ENCODE measurements at places on chromosomes 13 and 19. TPM values are rescaled to one million over a fixed set of nuclear protein-coding genes. Genes with fewer than 3 reads are reported as not detected.

GRCh38 chr19:12933287-12934072 is at the start of gene FARSA:
FARSA (minus strand) TSS chr19:12933711; CDS start chr19:12933696, 15 bp downstream.
- peak; percentile 88 for DNase-seq

DNA sequence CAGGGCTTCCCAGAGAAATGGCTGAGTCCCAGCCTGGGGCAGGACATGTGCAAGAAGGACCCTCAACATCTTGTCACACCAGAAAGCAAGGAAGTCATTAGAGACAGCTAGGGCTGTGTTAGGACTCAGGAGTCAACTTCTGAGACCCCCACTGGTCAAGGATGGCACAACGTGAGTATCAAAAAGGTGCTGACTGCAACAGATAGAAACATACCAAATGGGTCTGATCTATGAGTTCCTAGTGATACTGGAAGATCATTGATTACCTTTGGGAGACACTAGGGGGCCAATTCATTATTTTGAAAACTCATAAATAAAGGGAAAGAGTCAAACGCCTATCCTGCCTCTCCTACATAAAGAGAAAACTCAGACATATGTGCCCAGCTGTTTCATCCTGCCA is 73.5 kb upstream of the GJB6 start:
- DNase-seq, result no peak

GRCh38 chr19:29804493-29804892 is 7.3 kb upstream of the CCNE1 start:
- no peak for DNase-seq

DNA sequence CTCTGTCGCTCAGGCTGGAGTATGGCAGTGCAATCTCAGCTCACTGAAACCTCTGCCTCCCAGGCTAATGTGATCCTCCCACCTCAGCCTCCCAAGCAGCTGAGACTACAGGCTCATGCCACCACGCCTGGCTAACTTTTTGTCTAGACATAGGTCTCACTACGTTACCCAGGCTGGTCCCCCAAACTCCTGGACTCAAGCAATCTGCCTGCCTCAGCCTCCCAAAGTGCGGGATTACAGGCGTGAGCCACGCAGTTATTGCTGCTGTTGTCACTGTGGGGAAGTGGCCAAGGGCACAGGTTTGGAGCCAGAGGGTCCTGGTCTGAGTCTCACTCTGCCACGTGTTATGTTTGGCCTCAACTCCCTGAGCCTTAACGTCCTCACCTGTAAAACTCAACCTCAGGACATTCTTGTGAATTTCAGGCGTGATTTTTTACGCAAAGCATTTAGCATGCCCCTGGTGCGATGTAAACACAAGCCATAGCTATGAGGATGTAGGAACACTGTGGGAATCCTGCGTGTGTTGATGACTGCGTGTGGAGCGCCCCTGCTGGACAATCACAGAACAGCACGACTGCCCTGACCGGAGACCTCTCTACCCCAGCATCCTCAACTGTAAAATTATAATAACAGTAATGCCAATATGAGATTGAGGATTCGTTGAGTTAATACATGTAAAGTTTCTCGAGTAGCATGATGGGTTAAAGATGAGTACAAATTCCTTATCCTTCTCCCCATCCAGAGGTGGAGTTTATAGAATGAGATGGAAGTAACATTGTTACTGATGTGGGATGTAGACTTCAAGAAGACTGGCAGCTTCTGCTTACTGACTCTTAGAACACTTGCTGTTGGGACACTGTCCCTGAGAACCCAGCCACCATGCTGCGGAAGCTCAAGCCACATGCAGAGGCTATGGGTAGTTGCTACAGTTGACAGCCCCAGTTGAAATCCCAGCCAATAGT is 41.8 kb upstream of the PNMA8B start:
- peak; percentile 7 for DNase-seq

DNA sequence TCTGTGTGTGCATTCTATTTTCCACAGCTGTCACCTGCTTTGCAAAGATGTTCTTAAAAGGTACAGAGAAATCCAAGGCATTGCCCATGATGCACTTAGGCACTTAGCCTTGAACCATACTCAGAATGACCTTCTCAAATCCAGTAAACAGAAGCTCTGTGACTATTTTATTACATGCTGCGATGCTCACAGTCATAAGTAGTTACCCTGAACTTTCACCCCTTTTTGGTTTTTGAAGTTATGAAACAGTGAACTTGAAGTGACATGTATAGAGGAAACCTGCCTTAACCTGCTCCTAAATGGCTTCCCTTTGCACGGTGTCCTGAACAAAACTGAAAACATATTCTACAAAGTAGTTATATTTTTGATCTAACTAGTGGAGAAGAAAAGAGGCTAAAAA is 100.4 kb downstream of the SLC10A2 start:
- DNase-seq, result no peak

- DNase-seq, result no peak
Measured at GRCh38 chr13:92407858-92408257, 818.7 kb upstream of the GPC6 start.

- no peak for DNase-seq
Measured at GRCh38 chr13:42409075-42409474, 137.1 kb downstream of the AKAP11 start.

DNA sequence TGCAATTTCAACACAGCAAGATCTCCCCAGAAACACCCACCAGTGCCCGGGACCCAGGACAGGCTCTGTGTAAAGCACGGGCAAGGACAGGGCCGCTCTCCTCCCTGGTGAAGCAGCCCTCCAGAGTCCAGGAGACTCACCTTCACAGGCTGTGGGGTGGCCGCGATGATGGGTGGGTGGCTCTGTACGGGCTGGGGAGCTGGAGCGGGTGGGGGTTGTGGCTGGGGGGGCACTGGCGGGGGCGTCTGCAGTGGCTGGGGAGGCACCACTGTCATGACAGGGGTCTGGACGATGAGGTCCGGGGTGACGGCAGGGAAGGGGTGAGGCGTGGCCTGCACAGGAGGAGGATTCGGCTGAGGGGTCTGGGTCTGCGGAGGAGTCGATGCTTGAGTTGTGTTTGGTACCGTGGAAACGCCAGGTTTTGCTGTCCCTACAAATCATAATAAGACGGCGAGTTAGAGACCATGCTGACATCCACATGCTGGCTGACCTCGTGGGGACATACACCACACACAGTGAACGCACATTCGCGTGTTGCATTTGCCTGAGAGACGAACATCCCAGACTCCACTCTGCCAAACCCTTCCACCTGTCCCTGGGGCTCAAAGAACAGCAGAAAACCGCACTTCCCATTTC is 33.1 kb upstream of the EPHX3 start:
- DNase-seq, result no peak

- no peak for DNase-seq
Measured at GRCh38 chr19:35845215-35846037, 6.9 kb downstream of the NPHS1 start.

- no peak for DNase-seq
Measured at GRCh38 chr19:1182068-1182467, 8.0 kb upstream of the SBNO2 start.

- peak; percentile 34 for DNase-seq
Measured at GRCh38 chr13:107650081-107650701, 565.1 kb downstream of the LIG4 start.

DNA sequence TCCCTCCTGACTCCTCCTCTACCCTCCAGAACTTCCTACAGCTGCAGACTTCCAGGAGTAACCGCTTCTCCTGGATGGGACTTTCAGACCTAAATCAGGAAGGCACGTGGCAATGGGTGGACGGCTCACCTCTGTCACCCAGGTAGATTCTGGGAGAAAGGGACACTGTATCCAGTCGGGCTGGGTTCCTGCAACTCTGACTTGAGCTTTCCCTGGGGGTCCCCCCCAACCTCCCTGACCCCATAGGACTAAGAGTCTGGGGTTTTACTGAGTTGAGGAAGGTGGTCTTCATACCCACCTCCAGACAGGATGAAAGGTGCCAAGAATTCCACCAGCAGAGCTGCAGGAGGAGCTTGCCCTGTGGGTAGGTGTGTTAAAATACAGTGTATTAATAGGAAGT is 4.4 kb downstream of the CLEC4M start:
- no peak for DNase-seq

DNA sequence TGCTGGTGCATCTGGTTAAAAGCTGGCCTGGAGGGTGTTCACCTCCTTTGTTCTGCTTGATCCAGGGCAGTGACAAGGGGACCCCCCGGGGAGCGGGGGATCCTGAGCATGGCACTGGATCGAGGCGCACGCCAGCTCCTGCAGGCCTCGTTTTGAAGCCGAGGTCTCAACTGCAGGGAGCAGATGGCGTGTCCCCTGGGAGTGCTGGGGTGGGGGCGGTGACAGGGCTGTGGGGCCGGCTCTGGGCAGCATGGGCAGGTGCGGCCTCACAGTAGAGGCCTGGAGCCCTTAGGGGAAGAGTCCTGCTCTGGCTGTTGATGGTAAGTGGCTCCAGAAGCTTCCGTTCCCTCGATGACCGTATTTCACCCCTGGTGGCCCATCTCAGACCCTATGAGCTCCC is 51.8 kb downstream of the CRTC1 start:
- DNase-seq, result no peak

GRCh38 chr13:50589651-50590054 is 253.8 kb downstream of the DLEU7 start:
- DNase-seq, result peak; percentile 84

DNA sequence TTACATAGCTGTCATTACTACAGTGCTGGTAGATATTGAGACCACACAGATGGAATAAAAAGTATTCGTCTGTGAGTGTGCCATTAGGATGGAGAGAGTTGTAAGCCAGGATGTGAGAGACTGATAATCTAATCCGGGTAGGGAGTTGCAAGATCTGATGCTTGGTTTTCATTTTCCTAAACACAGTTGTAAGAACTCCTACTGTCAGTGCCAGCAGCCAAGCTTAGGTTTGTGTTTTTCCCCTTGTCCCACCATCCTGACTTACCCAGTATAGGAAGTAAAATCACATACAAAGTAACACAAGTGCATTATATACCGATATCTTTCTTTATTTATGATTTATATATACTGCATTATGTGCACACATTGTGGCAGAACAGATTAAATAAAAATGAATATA is 726.4 kb upstream of the PCDH20 start:
- DNase-seq, result no peak

GRCh38 chr13:78241278-78241919 is 322.8 kb upstream of the EDNRB start:
- DNase-seq, result peak; percentile 29

GRCh38 chr19:5530701-5531100 is 37.1 kb downstream of the TINCR start:
- no peak for DNase-seq

DNA sequence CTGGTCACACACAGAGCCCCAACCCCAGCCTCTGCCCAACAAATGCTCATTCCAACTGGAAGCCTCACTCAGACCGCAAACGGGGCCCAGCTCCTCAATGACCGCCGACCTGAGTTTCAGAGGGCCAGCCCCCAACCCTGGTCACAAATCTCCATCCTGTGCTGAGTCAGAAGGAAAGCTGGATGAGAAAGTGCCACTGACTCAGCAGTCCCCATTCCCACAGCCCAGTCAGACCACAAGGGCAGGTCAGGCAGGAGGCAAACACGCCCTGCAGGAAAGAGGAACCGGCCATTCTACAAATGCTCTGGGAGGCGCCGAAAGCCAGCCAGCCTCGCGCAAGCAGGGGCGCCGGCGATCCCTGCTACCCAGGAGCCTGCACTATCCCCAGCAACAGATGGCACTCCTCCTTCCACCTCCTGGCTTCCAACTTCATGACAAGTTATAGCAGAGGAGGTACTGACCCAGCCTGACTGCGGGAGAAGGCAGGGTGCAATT is 14.1 kb upstream of the PRKD2 start:
- DNase-seq, result peak; percentile 90

DNA sequence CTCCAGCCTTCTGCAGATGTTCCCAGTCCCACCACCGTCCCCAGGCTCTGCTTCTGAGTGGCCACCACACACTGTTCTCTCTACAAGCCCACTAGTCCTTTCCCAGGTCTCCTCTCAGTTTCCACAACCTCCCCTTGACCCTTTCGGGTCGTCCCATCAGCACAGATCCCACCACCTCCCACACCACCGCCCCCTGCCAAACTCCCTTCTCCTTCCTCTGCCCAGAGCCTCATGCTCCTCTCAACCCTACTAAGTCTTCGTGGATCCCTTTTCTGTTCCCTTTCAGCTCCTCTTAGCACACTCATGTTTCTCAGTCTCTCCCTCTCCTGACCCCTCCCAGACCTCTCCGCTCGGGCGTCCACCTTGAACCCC is 1.9 kb downstream of the NAPA start:
- no peak for DNase-seq

- DNase-seq, result no peak
Measured at GRCh38 chr19:12064590-12065538, at the start of gene ZNF844. ZNF844 (plus strand) TSS chr19:12064731; CDS start chr19:12064874, 143 bp downstream.

- DNase-seq, result no peak
Measured at GRCh38 chr19:22807061-22807835, 23.3 kb upstream of the ZNF99 start.

GRCh38 chr19:3556978-3557460 is 367 bp downstream of the MFSD12 start:
- no peak for DNase-seq

DNA sequence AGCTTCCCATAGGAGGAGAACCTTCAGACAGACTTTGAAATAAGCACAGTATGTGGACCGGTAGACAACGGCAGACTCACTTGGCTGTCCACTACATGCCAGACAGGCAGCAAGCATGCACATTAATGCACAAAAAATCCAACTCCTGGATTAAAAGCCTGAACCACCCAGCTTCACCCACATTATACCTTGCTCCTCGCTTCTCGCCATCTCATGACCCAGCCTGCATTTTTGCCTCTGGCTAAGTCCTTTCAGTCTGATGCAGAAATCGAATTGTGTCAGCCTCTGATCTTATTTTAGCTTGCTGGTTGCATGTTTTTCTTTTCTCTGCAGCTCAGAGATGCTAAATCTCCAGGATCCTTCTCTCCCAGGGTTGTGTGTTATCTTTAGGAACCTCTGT is 358.7 kb downstream of the RFC3 start:
- DNase-seq, result no peak

DNA sequence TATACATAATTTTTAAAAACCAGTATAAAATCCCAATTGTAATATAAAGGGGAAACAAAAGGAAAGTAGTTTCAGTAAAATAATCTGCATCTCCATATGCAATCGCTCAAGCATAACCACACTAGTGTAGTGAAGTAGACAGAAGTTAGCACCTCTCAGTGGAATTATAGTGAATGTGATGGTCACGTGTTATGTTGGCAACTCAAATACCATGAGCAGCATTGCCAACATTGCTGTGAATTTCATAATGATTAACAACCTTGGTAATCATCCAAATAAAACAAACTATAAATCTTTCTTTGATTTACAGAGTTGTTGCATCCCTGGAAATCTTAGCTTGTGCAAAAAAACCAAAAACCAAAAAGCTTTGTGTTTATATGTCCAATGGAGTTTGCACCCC is 77.3 kb upstream of the SIAH3 start:
- DNase-seq, result peak; percentile 12

GRCh38 chr13:97574926-97575325 is 141.0 kb downstream of the RAP2A start:
- peak; percentile 44 for DNase-seq

Gene ZNF649
- 2.4 TPM for total RNA-seq

Gene ZNF177
- 3.3 TPM for total RNA-seq

Gene DOCK6
- 4.4 TPM for total RNA-seq

Gene ONECUT3
- not detected for total RNA-seq

Gene EMP3
- total RNA-seq, result 98.5 TPM

Gene HSD17B14
- total RNA-seq, result 9.9 TPM

Gene FPR1
- total RNA-seq, result not detected

Gene NBEA
- total RNA-seq, result 2.5 TPM

Gene C13orf42
- total RNA-seq, result not detected

Gene IGFL1
- total RNA-seq, result 0.67 TPM

Gene DKKL1
- total RNA-seq, result 0.21 TPM

Gene KISS1R
- total RNA-seq, result not detected

Gene NFILZ
- total RNA-seq, result not detected

Gene PDE4C
- total RNA-seq, result not detected

Gene F7
- 0.05 TPM for total RNA-seq

Gene IGSF23
- total RNA-seq, result not detected

Gene MEIS3
- 31.9 TPM for total RNA-seq

Gene GSX1
- not detected for total RNA-seq

Gene IFNL3
- total RNA-seq, result not detected

Data from A172 (cell line).